ENCODE measurements at places on chromosomes 5 and 9. TPM values are rescaled to one million over a fixed set of nuclear protein-coding genes. Genes with fewer than 3 reads are reported as not detected.

FBXW2 gene
- polyA plus RNA-seq, result 9.2 TPM

DNA sequence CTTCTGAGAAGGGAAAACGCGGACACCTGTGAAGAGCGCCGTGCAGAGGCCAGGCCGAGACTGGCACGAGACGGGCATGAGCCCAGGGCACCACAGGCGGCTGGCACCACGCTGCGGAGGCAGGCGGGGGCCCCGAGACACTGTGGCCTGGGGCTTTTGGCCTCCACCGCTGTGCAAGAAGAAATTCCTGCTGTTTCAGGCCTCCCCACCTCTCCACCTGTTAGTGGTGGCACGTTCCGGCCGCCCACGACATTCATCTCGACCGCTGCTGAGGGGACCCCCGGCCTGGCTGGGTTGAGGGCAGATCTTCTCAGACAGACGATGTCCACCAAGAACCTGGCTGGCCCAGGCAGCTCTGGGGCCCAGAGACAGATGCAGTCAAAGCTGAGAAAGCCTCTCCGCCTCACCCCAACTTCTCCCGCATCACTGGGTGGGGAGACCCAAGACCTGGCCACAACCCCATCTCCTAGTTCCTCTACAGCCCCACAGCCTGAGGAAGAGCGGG is 11.5 kb downstream of the NACC2 start:
- no peak overlapping the region for H3K27ac ChIP-seq
- no peak overlapping the region for H3K4me3 ChIP-seq
- H3K27me3 ChIP-seq, result no peaks in the 10 kb centered on the region
- no peaks in the 10 kb centered on the region for H3K36me3 ChIP-seq

- no peaks in the 10 kb centered on the region for H3K27me3 ChIP-seq
- H3K36me3 ChIP-seq, result no peaks in the 10 kb centered on the region
- H3K4me1 ChIP-seq, result no peaks in the 10 kb centered on the region
Measured at GRCh38 chr9:6226696-6227095, 11.1 kb downstream of the IL33 start.

DNA sequence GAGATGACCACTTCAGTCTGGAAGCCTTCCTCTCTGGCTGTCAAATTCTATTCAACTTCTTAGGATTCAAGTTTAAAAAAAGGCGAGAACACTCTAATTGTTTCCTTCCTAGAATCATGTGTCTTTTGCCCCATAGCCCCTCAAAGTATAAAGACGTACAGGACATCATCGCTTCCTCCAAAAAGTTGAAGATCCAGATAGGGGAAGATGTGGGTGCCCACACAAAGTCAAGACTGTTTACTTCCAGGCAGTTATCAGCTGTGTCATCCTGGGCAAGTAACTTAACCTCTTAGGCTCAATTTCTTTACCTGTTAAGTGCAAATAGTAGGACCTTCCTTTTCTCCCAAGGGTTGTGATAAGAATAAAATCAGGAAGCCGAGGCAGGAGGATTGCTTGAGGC is 40.1 kb downstream of the PPARGC1B start:
- H3K27me3 ChIP-seq, result no peaks in the 10 kb centered on the region
- H3K4me3 ChIP-seq, result no peak overlapping the region
- H3K27ac ChIP-seq, result no peak overlapping the region
- H3K4me1 ChIP-seq, result no peaks in the 10 kb centered on the region
- DNase-seq, result no peak

DNA sequence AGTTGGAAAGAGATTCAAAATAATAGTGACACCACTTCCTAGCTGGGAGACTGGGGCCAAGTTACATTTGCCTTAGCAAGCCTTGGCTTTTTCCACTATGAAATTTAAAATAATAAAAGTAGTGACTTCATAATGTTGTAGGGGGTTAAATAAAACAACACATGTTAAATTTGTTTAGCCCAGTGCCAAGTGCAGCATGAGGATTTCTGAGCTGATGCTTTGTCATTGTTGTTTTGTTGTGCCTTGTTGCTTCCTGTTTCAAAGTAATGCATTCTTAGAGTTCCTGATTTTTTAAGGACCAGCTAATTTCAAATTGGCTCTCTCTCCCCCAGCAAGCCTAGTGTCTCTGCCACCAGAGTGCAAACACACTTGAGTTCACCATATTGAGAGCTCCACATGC is 270.7 kb upstream of the PAPPA start:
- no peaks in the 10 kb centered on the region for H3K4me1 ChIP-seq
- H3K36me3 ChIP-seq, result no peaks in the 10 kb centered on the region
- no peaks in the 10 kb centered on the region for H3K27me3 ChIP-seq
- no peak for DNase-seq

DNA sequence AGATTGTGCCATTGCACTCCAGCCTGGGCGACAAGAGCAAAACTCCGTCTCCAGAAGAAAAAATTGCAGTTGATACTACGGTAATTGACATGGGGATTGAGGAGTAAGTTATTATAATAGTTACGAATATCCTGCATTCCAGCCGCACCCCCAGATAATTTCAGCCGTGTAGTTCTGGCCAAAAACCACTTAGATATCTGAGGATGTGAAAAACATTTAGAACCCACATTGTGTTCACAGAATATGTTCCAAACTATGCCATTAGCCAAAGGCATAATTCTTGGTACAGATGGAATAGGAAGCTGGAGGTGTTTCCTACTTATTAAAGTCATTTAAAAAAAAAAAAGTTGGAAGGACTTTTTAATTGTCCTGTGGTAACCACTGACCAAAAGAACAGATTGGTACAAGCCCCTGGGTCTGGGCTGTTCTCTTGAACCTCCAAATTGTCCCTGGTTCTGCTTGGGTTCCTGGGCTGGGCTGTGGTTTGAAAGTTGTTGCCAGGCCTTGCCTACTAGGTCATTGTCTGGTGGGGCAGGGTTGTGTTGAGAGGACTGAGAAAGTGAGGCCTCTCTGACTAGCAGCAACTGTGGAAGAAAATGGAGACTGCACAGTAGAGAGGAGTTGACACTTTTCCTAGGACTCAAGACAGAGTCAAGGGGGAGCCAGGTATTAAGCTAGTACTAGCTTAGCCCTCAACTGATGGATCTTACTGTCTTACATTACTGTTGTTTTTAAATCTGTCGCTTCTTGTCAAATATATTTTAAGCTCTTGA is 198.8 kb downstream of the NR3C1 start:
- no peaks in the 10 kb centered on the region for H3K4me1 ChIP-seq
- DNase-seq, result no peak
- no peak overlapping the region for H3K4me3 ChIP-seq
- H3K36me3 ChIP-seq, result no peaks in the 10 kb centered on the region

GRCh38 chr9:12698986-12699385 is 5.8 kb downstream of the TYRP1 start:
- H3K27ac ChIP-seq, result no peak overlapping the region
- no peaks in the 10 kb centered on the region for H3K4me1 ChIP-seq
- DNase-seq, result no peak
- no peaks in the 10 kb centered on the region for H3K36me3 ChIP-seq

COQ4 gene
- polyA plus RNA-seq, result 111 TPM

SPOCK1 gene
- 58.7 TPM for polyA plus RNA-seq

DNA sequence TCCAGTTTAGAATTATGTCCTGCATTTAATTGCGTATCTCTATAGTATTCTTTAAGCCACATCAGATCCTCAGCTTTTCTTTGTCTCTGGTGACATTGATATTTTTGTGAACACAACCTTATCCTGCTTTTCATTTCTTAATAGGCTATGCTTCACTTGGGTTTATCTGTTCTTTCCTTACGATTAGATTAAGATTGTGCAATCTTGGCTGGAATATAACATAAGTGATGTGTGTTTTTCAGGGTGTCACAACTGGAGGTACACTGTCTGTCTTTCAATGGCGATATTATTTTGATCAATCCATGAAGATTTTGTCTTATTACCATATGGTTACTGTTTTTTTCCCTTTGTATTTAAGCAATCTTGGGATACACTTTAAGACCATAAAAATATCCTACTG is 23.6 kb downstream of the NAA35 start:
- DNase-seq, result no peak
- no peaks in the 10 kb centered on the region for H3K27me3 ChIP-seq
- H3K4me3 ChIP-seq, result no peak overlapping the region
- no peaks in the 10 kb centered on the region for H3K36me3 ChIP-seq

PDLIM4 gene
- 14.3 TPM for polyA plus RNA-seq

KCNN2 gene
- polyA plus RNA-seq, result 39.4 TPM

OR13C3 gene
- not detected for polyA plus RNA-seq

DNA sequence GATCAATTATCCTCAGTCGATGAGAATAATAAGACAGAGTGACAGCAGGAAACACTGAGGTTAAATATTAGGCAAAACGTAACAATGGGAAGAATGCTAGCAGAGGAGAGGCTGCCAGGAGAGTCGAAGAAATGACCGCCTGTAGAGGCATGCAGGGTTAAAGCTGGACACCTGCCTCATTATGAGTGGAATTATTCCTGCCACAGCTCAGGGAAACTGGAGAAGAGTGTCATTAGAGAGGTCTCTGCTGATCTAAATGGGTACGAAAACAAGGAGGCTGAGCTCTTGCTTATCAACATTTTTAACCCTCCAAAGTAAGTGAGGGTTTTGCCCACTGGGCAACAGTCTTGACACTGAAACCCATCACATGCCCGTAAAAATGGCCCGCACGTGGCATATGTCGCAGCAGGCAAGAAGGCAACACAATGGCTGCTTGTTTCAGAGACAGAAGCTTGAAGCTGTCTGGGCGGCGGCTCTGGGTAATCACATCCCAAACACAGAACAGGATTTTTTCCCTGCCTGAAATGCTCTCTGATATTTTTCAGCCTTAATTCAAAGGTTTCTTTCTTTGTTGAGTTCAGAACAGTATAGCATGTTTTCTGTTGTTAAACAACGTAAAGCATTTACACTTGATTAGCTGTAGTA is 118.7 kb downstream of the MED27 start:
- no peaks in the 10 kb centered on the region for H3K4me1 ChIP-seq
- no peak overlapping the region for H3K27ac ChIP-seq
- H3K27me3 ChIP-seq, result no peaks in the 10 kb centered on the region
- no peaks in the 10 kb centered on the region for H3K36me3 ChIP-seq
- DNase-seq, result no peak

MARCHF6 gene
- polyA plus RNA-seq, result 140 TPM

DNA sequence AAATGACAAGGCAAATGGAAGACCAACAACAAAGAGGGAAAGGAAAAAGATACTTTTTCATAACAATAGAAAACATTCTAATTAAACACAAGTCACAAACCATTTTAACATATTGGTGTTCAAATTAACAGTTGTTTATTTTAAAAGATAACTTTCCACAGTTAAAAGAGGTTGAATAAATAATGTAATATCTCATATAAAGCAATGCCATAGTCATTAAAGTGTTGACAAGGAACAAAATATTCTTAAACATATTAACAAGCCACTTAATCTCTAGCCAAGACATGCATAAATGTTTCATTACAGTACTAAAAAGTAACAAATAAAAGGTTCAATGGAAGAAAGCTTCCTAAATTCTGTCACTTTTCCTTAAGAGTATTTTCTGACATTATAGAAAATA is 12.6 kb downstream of the TMEM161B start:
- H3K4me3 ChIP-seq, result no peak overlapping the region
- H3K27ac ChIP-seq, result no peak overlapping the region
- DNase-seq, result no peak
- H3K27me3 ChIP-seq, result no peaks in the 10 kb centered on the region

IGFBPL1 gene
- polyA plus RNA-seq, result 0.17 TPM

DNA sequence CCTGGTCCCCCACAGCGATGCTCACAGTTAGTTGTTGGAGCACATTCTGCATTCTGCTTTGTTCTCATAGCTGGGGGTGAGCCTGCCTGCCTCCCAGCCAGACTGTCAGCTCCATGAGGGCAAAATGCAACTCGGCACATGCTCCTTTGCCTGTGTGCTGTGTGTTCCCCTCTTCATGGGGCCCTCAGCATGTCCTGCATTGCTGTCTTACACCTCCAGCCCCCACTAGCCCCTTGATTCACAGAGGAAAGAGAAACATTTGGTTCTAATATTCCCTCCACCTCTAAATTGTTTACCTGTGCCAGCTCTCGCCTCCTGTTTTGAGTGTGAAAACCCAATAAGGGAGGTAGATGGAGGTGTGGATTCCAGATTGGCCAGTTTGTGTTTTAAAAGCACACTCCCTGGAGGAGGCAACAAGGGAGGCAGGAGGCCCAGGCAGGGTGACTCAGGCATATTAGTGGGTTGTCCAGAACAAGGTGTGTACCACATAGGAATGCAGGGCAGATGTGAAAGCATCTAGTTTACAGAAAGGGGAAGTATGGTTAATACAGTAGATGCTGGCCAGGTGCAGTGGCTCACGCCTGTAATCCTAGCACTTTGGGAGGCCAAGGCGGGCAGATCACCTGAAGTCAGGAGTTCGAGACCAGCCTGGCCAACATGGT is 224.6 kb downstream of the AGTPBP1 start:
- no peak overlapping the region for H3K27ac ChIP-seq
- H3K4me1 ChIP-seq, result peaks cover 2% of the 10 kb centered on the region
- H3K27me3 ChIP-seq, result no peaks in the 10 kb centered on the region
- no peak for DNase-seq
- H3K36me3 ChIP-seq, result no peaks in the 10 kb centered on the region

DNA sequence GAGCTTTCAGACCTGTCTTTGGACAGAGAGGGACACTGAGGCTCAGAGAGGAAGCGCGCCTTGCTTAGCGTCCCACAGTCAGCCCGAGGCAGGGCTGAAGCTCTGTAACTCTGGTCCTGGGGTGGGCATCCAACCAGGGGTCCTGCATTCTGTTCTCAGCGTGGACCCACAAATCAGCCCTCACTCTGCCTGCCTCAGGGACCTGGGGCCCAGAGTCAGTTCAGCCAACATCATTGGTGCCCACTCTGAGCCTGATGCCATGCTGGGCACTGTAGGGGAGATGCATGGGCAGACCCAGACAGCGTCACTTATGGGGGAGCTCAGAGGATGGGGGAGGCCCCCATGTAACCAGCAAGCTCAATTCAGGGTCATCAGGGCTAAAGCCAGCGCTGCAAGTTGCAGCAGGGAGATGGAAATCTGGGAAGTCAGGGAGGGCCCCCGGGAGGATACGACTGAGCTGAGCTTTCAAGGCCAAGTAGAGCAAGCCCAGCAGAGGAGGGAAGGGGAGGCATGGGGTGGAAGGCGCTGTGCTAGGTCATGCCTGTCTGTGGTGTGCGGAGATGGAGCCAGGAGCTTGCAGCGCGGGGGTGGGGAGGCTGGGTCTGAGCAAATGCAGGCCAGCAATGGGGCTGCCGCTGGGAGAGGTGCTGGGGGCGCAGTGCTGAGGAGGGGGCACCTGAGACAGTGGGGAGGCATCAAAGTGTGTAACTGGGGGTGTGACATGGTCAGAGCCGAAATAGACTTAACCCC is 21.1 kb downstream of the CORO2A start:
- H3K36me3 ChIP-seq, result no peaks in the 10 kb centered on the region
- H3K27me3 ChIP-seq, result no peaks in the 10 kb centered on the region
- H3K27ac ChIP-seq, result no peak overlapping the region
- no peak overlapping the region for H3K4me3 ChIP-seq
- DNase-seq, result no peak

DNA sequence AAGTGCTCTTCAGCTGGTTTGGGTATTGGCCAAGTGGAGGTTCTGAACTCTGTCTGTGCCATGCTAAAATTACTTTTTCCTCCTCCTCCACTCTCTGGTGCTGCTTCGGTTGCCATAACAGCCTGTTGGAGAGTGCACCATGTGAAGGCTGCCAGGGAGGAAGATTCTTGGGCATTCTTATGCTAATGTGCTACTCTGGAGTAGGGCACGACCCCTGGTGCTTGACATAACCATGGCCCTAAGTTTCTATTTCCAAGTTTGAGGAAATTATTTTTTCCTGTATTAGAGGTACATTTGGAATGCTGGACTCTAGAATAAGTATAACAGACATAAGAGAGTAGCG is 111.6 kb downstream of the ARHGAP26 start:
- H3K4me1 ChIP-seq, result no peaks in the 10 kb centered on the region
- no peak overlapping the region for H3K4me3 ChIP-seq
- H3K27me3 ChIP-seq, result no peaks in the 10 kb centered on the region
- H3K36me3 ChIP-seq, result no peaks in the 10 kb centered on the region
- no peak for DNase-seq
- no peak overlapping the region for H3K27ac ChIP-seq

HTR4 gene
- 0.38 TPM for polyA plus RNA-seq

Measured in adrenal gland (tissue), 19 donors.